ENCODE measurements at places on chromosomes 5 and 9.
A peak's percentile ranks its signal among the peaks of the same experiment; 100 is the strongest.

GRCh38 chr5:168826246-168826725 lies 247.1 kb upstream of the PANK3 start:
- DNase-seq: no peak

DNA sequence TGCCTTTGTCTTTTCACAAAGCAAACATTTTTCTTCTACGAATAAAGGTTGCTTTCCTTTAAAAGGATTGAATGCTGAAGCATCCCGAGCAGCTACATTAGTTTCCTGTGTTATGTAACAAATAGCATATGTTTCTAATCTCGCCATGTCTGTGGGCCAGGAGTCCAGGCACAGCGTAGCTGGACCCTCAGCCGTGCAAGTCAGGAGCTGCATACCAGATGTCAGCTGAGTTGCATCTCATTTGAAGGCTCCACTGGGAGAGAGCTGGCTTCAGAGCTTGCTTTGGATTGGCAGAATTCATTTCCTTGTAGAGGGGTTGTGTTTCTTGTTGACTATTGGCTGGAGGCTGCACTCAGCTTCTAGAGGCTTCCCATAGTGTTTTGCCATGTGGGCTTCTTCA lies 16.0 kb upstream of the GOLPH3 start:
- no peak for DNase-seq

DNA sequence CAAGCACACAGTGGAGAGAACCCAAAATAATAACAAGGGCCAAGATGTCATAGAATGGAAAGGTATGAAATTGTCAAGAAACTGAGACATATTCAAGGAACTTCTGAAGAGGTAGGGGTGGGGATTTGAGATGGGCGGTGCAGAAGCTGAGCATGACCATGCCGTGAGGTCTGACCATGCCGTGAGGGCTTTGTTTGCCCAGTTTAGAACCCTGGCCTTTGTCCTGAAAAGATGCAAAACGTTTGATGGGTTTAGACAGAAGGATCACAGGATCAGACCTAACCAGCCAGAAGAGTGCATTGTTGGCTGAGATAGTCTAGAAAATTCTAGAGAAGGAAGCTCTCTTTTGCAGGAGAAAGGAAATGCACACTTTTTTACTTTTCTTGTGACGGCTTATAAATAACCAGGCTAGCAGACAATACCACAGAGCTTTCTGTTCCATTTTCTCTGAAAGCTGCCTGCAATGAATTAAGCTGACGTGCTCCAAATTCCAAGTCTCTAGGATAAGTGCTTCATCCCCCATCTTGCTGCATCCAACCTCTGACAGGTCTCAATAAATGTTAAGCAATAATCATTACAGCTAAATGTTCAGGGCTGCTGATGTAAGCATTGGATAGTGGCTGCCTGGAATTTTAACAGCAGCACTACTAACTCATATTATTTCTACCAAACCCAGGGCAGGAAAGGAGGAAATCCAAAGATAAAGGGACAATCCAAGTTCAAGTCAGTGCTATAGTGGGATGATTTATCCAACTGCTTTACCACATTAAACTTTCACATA lies 110.9 kb upstream of the IL6ST start:
- DNase-seq: no peak

- peak; percentile 0 for DNase-seq
Observed at GRCh38 chr5:148482697-148483462, 99.1 kb downstream of the FBXO38 start.

- no peak for DNase-seq
Observed at GRCh38 chr5:122022966-122023365, 55.1 kb downstream of the LOX start.

GRCh38 chr5:136128481-136128880 lies 4.2 kb upstream of the SMAD5 start:
- DNase-seq: no peak

DNA sequence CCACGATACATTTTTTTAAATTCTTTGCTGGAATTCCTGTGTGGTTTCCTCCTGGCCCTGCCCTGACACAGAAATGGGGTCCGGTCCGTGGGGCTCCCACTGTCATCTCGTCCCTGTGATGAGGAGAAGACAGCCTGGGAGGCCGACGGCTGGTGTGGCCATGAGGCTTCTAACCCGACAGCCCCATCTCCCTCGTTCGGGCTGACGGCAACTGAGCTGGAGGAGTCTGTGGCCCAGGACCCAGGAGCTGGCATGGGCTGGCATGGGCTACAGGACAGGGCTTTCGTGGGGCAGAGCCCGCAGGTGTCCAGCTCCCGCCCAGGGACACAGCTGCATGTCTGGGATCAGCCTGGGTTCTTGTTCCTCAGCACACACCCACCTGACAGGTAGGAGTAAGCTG lies 13.8 kb downstream of the LCN9 start:
- DNase-seq: no peak

DNA sequence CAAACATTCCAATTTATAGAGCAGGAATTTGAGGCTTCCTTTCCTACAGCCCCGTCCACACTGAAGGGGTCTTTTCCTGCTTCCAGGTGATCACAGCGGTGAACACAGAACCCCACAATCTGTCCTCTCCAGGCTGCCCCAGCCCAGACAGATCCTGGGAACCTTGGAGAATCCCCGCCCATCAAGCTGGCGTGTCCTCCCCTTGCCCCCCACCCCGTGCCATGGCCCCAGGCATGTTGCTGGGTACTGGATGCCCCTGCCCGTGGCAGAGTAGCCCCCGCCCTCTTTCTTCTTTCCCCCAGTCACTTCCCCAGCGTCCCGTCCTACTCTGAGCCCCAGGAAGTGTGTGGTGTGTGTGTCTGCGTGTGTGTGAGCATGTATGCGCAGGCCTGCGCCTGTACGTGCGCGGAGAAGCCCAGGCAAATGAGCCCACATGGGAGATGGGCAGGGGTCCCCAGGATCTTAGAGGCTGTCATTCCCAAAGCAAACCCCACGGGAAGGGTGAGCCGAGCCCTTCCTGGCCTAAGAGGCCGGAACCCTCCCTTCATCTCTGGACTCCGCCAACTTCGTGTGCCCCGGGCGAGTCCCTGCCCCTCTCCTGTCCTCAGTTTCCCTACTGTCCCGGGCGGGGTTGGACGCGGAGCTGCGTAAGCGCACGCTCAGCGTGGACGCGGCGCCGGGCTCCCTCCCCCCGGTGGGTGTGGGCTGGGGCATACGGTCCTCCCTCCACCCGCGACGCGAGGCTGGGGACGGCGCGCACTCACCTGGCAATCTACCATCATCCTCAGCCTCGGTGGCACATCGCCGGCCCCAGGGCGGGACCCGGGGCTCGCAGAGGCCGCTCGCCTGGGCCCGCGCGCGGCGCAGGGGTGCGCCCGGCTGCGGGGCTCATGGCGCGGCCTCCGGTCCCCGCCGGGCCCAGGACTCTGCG lies 15.2 kb downstream of the GBGT1 start:
- DNase-seq: no peak

DNA sequence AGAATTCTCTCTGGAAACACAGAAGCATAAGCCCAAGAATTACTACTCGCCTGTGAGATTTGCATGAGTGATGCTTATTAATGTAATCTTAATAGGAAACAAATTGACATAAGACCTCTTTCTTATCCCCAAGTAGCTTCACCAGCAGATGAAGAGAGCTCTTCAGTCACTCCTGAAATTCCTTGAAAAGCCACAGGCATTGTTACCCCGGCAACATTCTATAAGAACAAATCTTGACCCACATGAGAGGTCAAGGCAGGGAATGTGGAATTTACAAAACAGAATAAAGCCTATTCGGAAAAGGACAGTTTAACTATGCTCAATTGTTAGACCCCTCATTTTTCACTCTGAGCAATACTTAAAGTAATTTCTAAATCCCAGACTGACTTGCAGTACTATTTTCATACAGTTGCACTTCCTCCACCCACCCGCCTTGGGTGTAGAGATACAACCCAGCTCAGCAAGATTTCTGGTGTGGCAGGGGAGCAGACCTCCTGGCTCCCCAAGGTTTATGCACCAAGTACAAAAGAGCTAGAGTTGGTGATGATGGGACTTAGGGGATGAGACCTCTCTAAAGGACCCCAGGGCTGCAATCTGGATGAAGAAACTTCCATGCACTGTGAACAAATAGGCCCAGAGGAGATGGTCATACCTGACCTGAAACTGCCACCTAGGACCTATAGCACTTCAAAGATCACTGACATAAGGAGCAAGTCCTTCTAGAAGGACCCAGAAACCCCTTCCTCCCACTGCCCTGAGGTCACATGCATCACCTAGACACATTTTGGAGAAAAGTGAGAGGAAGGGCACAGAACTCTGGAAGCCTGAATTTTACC lies 242.1 kb downstream of the ZNF608 start:
- no peak for DNase-seq

- DNase-seq: no peak
Observed at GRCh38 chr9:13165236-13165945, 114.1 kb downstream of the MPDZ start.

- no peak for DNase-seq
Observed at GRCh38 chr9:16954040-16954439, 83.6 kb upstream of the BNC2 start.

- no peak for DNase-seq
Observed at GRCh38 chr9:134559013-134559412, 82.6 kb upstream of the COL5A1 start.

DNA sequence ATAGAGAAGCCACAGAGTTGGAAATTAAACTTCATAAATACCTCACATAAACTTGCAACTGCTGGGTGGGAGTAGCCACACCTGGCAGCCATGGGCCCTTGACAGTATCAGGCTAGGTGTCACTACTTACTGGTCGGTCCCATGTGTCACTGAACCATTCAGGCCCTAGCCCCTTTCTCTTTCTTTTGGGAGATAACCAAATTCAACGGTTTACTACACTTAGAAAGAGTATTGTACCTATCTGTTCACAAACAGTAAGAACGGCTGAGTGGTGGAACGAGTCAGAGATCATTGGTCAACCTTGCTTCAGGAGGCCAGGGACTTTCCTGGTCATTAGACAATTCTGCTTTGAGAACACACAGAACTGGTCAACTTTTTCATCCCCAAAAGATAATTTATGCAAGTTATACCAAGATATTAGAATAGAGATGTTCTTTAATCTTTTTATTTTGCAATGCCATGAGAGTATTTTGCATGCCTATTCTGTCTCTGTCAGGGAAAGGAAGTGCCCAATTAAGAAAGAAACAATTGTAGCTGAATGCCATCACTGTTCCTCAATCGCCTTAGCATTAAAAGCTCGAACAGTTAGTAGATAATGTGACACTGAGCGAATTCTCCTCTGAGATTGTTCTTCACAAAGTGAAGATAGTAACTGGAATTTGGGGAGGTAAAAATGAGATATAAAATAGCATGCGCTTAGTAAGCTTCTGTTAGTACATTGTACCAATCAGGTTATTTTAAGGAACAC lies 50.9 kb downstream of the GOLPH3 start:
- no peak for DNase-seq

DNA sequence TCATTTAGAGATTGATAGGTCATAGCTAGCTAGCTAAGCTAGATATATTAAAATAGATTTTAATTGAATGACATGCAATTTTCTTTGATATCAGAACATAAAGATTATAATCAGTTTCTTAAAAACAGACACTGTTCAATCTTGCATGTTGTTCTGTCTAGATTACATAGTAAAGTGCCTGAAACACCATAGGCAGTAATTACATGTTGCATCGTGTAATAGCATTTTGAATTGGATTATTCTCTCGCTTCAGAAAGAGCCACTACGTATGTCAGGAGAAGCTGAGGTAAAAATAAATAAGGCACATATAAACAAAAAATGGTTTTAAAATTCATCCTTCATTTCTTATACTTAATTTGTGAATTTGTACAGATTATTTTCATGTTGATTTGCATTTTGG lies 148.0 kb upstream of the CDH12 start:
- no peak for DNase-seq

GRCh38 chr5:1517838-1518237 lies 5.9 kb downstream of the LPCAT1 start:
- no peak for DNase-seq

DNA sequence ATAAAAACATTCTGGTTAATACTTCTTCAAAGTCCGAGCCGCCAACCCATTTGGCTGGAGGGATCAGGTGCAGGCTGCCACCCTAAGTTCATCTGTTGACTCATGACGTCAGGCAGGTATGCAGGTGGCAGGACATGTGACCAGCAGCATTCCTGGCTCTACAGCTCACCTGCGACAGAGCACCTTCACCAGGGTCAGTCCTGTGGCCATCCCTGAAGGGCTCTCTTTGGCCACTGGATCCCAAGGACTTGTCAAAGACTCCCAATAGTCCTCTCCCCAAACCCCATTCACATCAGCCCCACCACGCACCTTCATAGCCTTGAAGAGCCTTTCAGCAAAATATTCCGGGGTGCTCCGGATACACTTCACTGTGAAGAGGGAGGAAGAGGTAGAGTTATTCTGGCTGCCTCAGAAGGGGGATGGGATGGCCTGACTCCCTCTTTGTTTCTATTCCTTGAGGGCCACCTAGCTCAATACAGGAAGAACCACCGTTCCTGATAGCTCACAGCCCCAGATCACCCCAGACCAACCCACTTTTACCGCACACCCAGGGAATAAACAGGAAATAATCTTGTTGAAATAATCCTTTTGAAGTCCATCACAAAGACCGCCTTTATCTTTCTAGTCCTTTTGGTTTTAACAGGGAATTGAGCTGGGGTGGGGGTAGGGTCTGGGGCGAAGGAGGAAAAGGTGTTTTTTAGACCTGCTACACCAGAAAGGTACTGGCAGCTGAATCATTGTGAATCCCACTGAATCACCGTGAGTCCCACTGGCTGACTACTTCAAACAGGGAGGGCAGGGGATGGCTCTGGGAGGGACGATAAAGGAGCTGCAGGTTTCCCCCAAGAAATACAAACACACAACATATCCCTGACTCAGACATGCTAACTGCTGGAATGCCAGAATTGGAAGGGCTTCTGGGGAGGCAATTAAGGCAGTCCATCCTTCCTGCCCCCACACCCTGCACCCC lies 26.4 kb downstream of the ANXA6 start:
- DNase-seq: no peak

DNA sequence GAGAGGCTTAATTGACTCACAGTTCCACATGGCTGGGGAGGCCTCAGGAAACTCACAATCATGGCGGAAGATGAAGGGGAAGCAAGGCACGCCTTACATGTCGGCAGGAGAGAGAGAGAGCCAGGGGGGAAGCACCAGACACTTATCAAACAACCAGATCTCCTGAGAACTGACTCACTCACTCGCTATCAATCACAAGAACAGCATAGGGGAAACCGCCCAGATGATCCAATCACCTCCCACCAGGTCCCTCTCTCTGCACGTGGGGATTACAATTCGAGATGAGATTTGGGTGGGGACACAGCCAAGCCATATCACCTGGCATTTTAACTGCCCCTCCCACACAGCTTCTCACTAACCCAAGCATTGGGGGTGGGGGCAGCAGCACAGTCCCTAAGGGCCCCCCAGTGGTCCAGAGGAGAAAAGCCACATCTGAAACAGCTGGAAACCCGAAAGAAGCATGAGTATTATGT lies 76.1 kb upstream of the ASS1 start:
- peak; percentile 9 for DNase-seq

- DNase-seq: no peak
Observed at GRCh38 chr5:1374030-1374678, 29.3 kb upstream of the CLPTM1L start.

Data from CMK (cell line).